Neuronal stem cell (in vitro differentiated cells): ENCODE measurements at places on chromosomes 4 and X.

GRCh38 chr4:40856840-40857362, 107.1 kb downstream of the NSUN7 start:
- DNase-seq, result peak; percentile 64

DNA sequence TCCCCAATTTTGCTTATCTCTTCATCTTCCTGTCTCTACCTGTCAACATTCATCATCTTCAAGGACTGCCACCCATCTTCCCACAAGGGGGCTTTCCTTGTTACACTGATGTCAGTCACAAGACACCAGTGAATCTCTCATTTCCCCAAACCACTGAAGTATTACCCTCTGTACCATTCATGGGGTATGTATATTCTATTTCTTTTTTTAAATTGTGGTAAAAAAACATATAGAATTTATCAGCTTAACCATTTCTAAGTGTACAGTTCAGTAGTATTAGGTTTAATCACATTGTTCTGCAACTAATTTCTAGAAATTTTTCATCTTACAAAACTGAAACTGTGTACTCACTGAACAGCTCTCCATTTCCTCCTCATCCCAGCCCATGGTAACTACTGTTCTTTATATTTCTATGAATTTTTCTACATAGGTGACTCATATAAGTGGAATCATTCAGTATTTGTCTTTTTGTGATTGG, 98.6 kb downstream of the LARP7 start:
- DNase-seq, result no peak

DNA sequence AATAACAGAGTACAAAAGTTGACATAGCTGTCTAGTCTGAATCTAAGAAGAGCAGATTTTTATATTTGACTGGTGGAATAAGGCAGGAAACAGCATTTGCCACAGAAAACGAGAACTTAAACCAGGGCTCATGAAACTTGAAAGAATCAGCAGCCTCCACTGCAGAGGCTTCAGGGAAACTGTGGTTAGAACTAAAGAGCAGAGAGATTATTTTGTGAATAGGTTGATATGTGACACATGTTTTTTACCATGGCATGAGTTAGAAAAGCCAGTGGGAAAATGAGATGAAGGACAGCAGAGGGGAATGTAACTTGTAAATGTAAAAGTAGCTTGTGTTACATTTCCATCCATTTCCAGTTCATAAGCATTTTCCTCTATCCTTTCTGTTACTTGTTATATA, 63.7 kb upstream of the CAMK2D start:
- DNase-seq, result no peak

GRCh38 chrX:106247162-106247561, 79.1 kb downstream of the PWWP3B start:
- no peak for DNase-seq

GRCh38 chrX:109773374-109773773, 40.3 kb upstream of the ACSL4 start:
- no peak for DNase-seq

DNA sequence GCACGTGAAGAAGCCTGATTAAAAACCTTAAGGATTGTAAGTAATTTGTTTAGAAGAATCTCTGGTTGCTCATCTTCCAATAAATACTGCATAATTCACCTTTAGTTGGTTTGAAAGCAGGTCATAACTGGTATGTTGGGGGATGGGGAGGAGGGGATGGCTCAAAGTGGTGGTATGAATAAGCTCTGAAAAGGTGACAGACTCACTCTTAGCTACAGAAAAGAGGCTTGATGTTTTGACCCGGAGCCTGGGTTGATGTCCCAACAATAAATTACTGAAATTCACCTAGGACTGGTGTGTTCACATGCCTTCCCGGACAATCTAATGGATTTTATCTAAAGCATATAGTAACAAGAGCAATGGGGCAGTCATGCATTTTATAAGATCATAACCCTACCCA, 131.9 kb upstream of the TBC1D9 start:
- no peak for DNase-seq
